ENCODE measurements at places on chromosomes 7 and 10.

- no peak for DNase-seq
Measured at GRCh38 chr7:105985229-105985628, 22.2 kb downstream of the CDHR3 start.

DNA sequence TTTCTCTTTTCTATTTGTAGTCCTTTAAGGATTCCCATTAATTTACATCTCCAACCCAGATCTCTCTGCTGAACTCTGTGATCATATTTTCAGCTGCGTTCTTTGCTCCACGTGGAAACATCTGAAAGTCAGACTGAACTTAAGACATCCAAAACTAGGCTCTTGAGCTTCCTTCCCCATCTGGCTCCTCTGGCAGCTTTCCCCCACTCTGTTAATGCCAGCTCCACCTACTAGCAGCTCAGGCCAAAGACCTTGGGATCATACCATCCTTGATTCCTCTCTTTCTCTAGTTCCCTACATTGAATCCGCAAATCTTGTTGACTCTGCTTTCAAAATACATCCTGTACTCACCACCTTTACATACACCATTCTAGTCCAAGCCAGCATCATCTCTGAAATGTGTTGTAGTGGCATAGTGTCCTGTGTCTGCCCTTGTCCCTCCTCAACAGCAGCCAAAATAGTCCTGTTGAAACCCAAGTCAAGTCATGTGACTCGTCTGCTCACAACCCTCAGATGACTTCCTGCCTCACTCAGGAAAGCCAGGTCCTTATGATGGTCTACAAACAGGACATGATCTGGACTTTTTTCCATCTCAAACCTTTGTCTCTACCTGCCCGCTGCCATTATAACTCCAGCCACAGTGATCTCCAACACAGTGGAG is 7.0 kb downstream of the REEP3 start:
- no peak for DNase-seq

DNA sequence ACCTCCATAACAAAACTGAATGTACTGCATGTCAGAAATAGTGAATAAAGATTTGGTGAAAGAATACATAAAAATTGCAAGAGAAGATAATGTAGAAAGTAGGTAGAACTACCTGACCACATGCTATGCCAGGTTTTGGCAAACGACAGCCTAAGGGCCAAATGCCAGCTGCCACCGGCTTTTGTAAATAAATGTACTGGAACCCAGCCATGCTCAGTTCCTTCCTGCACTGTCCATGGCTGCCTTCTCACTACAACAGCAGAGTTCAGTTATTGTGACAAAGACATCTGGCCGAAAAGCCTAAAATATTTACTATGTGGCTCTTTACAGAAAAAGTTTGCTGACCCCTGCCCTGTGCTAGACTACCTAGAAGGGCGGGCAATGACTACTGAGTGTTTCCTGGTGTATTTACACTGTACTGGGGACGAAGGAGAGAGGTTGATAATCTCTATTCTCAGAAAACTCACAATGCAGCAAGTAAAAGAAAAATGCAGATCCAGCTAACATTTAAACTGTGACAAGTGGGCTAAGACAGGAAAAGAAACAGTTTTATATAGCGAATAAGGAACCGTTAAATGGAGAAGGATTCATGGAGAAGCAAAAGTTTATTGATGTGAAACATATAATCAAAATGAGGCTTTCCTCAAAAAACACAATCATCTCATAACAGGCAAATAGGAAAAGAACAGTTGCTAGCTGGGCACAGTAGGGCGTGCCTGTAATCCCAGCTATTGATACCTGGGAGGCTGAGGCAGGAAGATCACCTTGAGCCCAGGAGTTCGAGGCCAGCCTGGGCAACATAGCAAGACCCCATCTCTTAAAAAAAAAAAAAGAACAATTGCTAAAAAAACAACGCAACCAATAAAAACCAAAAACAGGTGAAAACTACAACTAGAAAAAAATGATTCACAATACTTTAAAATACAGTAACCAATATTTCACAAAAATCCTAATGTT is 13.7 kb downstream of the KIN start:
- DNase-seq: no peak

DNA sequence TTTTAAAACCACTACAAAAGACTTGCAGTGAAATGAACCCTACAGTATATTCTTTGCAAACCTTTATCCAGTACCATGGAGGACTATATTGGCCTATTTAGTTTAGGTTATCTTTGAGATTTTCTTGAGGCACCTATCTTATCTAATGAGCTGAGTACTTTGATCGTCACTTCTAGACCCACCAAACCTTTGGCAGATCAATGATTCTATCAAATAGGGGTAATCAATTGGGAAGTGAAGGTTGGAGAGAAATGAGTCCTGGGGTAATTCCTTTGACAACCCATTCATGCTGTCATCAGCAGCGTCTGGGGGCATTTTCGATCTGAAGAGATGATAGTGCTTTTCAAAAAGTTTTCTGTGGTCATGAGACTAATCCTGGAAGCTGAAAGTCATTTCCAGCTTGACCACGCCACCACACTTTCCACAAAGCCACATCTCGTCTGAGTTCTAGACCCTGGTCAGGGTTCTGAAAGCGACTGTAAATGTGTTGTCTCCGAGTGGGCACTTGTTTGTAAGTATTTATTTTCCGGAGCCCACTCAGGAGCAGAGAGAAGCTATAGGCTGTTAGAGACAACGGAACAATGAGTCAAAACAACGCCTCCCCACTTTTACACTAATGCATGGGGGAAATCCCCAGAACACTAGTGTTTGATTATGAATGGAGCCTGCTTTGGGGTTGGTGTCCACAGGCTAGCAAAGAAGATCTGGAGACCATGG is 4.8 kb downstream of the EGR2 start:
- peak; percentile 61 for DNase-seq

GRCh38 chr10:10047426-10047825 is 970.2 kb upstream of the CELF2 start:
- DNase-seq: no peak

DNA sequence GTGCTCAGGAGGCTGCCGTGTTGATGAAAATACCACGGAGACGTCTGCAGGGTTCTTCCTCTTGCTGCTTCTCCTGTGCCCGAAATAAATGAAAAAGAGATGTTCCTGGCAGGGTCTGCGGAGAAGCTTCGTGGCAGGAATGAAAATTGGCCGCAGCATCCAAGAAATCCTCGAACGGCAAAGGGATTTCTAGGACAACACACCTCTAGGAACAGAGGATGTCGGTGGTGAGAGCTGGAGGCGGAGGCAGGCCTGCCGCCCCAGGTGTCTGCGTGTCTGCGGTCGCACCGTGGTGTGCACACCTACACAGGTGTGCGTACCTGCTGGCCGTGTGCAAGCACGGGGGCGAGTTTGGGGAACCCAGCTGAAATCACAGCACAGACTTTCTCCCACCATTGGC is 43.4 kb downstream of the TMEM130 start:
- DNase-seq: no peak

DNA sequence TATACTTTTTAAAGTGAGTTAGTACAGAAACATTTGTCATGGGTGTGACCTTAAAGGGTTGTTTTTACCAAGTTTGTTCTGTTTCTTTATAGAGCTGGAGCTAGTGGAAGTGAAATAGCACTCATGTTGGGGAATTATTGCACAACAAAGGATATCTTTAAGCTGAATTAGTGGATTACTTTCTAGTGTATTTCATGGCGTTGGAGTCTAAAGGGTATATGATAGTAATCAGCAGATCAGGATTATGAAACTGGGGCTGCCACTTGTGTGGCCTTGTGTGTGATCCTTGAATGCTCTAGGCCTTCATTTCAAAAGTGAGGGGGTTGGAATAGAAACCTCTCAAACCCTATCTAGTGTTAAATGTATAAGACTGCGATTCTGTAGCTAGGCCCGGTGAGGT is 123.6 kb downstream of the LYZL1 start:
- DNase-seq: no peak

- no peak for DNase-seq
Measured at GRCh38 chr7:65827366-65827765, 45.5 kb upstream of the VKORC1L1 start.

DNA sequence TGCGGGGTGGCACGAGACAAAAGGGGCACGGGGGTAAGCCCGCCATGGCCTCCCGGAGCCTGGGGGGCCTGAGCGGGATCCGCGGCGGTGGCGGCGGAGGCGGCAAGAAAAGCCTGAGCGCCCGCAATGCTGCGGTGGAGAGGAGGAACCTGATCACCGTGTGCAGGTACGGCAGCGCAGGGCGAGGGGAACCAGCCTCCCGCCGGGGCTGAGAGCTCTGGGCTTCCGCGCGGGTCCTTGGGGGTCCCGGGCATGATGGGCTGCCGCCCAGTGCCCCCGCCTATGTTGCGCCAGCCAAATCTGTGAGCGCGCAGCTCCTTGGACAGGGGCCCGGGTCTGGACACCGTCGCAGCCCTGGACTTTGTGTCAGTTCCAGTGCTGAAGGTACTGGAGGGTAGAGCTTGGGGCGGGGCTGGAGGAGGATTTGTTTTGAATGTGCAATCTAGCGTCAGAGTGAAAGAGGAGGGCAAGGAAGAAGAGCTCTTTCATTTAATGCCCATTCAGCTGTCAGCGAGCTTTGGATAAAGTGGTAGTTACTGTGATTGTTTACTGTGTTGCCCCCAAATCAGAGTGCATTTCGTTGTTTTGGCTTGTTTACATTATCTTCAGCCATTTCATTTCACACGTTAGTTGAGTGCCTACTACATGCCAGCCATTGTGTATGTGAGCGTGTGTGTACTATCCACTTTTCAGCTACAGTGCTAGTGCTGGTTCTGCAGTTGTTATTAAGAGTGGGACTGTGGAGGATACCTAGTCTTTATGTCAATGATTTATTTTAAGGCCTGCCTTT is 777 bp downstream of the RUNDC3B start:
- peak; percentile 55 for DNase-seq

DNA sequence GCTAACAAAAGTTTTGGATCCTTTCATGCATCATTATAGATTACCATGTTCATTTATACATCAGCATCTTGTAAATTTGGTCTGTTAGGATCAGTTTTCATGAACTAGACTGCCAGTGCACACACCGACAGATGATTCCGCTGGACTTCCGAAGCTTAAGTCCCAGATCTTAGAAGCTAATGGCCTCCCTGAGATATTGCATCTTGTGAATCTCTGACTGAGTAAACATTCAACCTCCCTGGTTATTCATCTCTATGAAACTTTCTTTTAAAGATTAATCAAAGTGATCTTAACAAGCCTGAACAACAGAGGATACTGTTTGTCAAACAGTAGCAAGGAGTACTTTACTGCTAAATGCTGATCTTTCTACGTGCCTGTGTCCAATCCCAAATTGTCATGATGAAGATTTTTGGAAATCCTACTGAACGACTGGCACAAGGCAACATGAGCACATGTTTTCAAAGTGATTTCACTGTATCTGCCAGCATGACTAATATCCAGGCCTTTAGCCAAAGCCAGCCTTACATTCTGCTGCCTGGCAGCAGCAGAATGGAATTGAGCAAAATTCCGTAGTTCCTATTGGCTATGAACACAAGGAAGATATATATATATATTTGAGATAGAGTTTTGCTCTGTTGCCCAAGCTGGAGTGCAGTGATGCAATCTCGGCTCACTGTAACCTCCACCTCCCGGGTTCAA is 91.3 kb upstream of the ANK3 start:
- no peak for DNase-seq

GRCh38 chr10:70565556-70566514 is 36.7 kb downstream of the PRF1 start:
- DNase-seq: no peak

GRCh38 chr10:122421054-122421625 is 33.3 kb upstream of the ARMS2 start:
- no peak for DNase-seq

GRCh38 chr7:69090936-69091335 is 507.3 kb upstream of the AUTS2 start:
- no peak for DNase-seq

GRCh38 chr7:134356421-134356936 is 39.7 kb upstream of the SLC35B4 start:
- no peak for DNase-seq

GRCh38 chr7:97120713-97121457 is 3.4 kb downstream of the SDHAF3 start:
- no peak for DNase-seq

DNA sequence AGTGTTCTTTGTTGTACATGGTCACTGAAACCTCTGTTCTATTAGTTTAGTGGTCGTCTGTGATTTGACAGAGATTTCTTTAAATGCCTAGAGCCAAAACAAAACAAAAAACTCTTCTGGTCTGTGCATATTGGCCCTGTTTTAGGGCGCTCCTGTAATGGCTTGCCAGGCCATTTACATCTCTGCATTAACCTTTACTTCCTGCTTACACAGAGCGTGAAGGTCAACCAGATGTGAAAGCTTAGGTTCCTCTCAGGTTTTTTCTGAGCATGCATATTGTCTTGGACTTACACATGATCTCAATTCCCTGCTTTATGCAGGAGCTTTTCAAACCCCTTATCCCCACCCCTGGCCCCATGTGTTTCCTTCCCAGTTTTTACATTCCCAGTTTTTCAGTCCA is 9.6 kb downstream of the ZNF37A start:
- DNase-seq: no peak

DNA sequence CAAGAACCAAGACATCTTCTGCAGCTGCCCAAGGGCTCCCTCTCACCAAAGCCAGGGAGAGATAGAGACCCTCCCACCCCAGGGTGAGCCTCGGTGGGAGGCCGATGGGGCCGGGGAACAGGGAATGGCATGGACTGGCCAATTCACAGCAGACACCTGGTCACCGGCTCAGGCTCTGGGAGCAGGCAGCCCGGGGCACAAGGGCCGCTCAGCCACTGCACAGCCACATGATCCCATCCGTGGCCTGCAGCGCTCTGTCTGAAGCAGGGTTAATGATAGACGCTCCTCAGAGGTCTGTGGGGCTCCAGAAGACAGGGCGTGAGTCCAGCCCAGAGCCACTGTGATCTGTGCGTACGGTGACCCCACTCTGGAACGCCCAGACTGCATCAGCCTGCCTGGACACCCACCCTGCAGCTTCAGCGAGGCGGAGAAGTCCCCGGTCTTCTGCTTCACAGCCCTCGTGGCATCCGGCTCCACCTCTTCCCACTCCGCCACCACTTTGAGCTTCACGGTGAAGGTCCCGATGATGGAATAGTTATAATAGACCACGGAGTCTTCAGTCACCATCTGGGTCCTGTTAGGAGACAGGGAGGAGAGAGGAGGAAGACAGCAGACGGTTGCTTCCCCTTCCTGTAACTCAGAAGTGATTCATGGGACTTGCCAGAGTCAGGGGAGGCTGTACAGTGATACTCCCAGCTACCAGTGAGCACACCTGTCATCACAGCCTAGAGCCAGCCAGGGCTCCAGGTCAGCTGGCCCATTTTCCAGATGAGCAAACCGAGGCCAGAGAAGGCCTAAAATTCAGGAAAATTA is 14.0 kb downstream of the TMEM130 start:
- DNase-seq: no peak

Data from activated T-cell treated with anti-CD3 and anti-CD28 coated beads, Interleukin-2, amount 50 U/mL, for 1 hour (primary cell).